Non-pigmented ciliary epithelial cell (primary cell): ENCODE measurements at places on chromosomes 7 and 10.

GRCh38 chr10:10490581-10490980, 527.1 kb upstream of the CELF2 start:
- DNase-seq = no peak

DNA sequence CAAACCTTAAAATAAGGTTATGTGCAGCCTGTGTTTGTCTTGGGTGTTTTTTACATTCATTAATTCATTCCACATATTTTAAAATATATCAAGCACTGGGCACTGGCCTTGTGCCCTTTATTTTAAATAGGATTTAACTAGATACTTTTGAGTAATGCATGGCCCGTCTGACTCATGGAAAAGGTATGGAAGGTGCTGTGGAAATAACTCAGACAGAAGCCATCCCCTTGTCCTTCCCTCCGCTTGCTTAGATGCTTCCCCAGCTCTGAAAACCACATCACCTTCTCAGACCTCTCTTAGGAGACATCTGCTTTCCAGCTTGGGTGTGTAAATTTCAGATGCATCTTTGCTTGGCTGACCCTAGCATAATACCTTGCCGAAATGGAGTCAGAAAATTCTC, 30.5 kb downstream of the SLC18A2 start:
- DNase-seq = peak; percentile 8

GRCh38 chr7:46485481-46486065, 564.5 kb upstream of the IGFBP3 start:
- DNase-seq = peak; percentile 38

GRCh38 chr10:110568055-110568735, 700 bp downstream of the SMC3 start:
- no peak for DNase-seq

DNA sequence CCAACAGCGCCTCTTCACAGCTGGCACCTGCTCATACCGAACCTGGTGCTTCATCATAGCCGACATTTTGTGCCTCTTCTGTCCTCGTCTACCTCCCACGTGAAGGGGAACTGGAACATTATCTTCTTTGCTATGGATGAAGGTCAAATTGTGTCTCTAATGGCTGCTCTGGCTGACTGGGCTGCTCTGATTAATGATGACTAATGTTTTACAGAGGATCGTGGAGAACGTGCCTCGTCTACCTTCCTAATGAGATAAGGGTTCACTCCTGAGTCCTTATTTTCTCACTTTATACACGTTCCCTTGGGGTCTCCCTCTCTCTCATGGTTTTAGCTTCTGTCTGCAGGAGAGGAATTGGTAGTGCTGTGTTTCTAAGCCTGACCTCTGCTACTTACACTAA, 420.3 kb downstream of the PHTF2 start:
- DNase-seq = no peak

GRCh38 chr7:110762546-110763225, 328.2 kb upstream of the LRRN3 start:
- no peak for DNase-seq

DNA sequence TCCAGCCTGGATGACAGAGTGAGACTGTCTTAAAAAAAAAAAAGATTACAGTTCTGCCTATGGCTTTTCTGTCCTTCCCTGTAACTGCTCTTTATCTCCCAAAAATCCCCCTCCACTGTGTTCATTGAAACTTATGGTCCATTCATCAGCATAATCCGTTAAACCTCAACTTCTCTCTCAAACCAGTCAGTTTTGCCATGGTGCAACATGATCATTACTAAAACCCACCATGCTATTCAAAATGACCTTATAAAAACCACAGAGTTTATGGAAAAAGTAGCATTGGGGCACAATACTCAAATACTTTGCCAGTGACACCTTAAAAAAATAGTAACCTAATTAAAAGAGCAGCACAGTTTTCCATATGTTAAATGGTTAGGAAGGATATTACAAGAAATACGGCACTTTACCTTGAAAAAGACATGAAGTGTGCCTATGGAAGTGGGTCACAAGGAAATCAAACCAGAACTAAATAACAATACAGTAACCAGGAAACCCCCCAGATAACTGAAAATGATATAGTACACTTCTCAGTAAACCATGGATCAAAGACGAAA, 74.0 kb upstream of the ST8SIA6 start:
- DNase-seq = no peak

GRCh38 chr10:9819756-9820494, 1197.7 kb upstream of the CELF2 start:
- DNase-seq = no peak

GRCh38 chr10:72808001-72808400, 85.5 kb upstream of the OIT3 start:
- DNase-seq = no peak

- no peak for DNase-seq
These were observed 9.6 kb upstream of the C10orf105 start for GRCh38 chr10:71729161-71729636.

DNA sequence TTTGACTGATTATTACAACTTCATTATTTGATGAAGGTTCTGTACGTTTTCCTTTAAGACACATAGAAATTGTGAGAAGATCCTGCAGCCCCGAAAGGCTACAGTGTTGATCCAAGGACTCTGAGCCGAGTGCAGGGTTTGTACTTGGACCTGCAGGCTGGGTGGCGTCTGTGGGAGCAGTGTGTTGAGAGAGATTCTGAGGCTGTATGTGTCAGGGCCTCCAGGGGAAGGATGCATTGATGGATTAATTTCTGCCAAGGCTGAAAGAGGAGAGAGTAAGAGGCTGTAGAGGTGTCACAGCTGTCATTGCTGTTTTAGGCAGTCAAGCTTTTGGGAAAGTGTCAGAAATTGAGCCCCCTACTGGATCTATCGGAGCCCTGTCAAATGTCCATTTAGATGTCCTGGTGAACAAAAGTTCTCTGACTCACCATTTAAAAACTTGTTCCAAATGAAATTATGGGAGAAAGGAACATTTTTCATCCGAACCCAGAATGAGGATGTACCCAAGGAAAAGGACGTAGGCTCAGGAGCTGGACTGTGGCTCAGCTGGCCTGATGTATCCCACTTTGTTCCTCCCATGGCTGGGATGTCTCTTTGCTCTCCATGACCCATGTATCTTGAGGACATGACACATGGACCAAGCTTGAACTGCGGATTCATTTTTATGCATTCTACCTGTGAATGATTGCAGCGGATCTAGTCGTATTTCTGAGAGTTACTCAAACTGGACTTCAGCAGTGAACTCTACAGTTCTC, 102.2 kb downstream of the TCF7L2 start:
- no peak for DNase-seq

DNA sequence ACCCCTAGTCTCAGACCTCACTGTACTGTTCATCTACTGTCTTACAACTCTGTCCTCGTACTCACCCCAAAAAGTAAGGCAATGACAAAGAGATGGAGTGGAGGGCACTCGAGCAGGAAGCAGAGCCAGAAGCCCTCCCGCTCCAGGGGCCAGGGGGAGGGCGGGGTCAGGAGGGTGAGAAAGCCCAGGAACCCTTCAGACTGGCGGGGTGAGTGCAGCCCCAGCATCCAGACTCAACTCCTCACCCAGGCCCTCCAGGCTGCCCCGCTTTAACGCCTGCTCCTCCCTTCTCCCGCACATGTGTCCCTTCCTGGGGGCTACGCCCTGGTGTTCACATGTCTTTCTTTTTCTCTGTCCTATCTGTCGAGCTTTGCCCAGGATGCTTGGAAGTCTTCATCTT, 66.1 kb downstream of the CALML3 start:
- no peak for DNase-seq

DNA sequence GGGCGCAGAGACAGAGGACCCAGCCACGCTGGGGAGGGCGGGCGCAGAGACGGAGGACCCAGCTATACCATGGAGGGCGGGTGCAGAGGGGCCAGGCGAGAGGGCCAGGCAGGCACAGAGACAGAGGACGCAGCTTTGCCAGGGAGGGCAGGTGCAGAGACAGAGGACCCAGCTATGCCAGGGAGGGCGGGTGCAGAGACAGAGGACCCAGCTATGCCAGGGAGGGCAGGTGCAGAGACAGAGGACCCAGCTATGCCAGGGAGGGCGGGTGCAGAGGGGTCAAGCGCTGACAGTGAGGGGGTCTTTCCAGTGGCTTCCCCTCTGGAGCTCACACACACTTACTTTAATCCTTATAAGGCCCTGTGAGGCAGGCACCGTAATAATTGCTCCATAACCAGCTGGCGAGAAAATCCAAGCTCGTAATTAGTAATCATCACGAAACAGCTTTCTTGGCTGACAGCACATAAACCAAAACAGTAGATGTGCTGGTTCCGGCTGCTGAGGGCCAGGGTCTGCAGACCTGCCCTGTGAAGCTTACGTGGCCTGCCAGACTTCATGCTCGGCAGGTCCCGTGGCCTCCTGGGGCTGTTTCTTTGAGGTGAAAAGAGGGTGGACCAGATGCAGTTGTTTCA, 137.2 kb downstream of the VIPR2 start:
- DNase-seq = no peak

DNA sequence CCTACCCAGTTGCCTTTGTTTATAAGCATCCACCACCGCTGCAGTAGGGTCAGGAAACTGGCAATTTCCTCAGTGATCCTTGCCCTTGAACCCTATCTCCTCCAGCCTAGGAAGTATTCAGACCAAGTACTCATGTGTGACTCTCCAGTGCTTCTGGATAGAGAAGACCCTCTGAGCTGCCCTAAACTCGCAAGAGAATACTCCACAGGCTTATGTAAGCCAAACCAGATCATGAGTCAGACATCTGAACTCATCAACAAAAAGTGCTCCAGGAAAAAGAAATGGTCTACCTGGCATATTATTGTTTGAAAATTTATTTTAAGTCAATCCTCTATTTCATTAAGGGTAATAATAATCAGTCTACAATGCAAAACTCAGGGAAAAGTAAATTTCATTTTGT, 101.3 kb downstream of the KAT6B start:
- DNase-seq = no peak

DNA sequence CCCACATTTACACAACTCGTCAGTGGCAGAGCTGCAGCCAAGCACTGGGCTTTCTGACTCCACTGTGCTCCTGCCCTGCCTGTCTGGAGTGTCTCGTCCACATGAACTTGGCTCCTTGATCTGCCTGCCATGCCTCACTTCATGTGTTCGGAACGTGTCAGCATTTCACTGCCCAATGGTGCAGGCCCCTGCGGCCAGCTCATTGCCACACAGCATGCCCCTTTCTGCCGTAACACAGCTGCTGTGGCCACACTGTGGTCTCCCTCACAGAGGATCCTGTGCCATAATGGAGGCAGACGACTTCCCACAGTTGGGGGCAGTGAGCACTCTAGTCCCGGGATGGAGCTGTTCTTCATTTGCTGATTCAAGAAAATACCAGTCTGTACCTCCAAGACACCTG, 94.2 kb upstream of the GJD4 start:
- no peak for DNase-seq

GRCh38 chr7:893686-894085, 17.3 kb downstream of the GET4 start:
- no peak for DNase-seq

DNA sequence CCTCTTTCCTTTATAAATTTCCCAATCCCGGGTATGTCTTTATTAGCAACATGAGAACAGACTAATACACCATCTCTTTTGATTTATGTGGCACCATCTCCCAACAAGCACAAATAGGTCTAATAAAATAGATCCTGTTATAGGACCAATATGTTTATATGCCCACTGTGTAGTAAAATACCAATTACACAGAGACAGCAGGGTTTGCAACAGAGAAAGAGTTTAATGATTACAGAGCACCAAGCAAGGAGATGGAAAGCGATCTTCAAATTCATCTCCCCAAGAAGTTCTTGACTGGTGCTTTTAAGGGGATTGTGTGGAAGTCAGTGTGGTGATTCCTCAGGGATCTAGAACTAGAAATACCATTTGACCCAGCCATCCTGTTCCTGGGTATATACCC, 33.5 kb upstream of the TECTB start:
- no peak for DNase-seq

DNA sequence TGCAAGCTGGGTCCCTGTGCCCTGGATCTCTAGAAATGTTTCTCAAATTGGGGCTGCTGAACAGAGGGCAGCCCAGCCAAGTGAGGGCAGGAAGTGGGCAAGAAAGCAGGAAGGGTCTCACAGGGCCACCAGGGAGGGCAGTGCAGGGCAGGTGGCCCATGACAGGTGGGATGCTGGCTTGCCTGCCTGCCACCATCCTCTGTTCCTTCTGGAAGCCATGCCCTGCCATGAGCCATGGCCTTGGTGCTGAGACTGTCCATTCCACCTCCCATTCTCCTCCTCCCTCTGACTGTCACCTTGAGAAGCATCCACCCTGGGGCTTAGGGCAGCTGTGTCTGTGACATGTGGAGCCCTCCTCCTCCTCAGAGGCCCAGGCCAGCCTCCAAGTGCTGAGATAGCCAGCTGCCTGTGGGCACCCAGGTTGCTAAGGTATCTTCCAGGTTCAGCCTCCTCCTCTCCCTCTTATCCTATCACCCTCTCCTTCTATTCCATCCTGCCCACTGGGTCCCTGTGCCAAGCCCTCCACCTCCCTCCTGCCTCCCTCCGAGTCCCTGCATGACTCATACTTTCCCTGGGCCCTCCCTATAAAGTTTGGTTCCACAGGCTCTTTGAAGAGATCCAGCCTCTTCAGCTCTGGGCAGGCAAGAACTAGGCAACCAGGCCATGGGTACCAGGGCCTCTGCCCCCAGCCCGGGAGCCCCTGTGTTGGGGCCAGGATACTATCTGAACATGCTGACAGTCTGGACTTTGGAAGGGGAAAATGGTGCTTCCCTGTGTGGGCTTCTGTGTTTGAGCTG, 1.3 kb downstream of the VSIR start:
- DNase-seq = no peak

DNA sequence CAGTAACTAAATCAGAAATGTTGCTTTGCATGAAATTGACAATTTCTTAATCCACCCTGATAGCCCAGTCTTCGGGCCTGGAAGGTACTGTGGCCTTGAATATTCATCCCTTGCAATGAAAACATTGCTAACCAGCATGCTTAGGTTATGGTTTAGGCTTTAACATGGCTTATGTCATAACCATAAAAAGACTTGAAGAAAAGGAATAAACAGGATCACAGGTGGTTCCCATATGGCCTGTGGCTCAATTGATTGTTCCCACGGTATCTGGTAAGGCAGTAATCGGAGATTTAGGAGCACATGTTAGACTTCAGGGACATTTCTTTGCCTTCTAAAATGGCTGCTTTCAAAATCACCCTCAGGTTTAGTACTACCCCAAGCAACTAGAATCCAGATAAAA, 139.5 kb downstream of the ST7 start:
- DNase-seq = no peak

DNA sequence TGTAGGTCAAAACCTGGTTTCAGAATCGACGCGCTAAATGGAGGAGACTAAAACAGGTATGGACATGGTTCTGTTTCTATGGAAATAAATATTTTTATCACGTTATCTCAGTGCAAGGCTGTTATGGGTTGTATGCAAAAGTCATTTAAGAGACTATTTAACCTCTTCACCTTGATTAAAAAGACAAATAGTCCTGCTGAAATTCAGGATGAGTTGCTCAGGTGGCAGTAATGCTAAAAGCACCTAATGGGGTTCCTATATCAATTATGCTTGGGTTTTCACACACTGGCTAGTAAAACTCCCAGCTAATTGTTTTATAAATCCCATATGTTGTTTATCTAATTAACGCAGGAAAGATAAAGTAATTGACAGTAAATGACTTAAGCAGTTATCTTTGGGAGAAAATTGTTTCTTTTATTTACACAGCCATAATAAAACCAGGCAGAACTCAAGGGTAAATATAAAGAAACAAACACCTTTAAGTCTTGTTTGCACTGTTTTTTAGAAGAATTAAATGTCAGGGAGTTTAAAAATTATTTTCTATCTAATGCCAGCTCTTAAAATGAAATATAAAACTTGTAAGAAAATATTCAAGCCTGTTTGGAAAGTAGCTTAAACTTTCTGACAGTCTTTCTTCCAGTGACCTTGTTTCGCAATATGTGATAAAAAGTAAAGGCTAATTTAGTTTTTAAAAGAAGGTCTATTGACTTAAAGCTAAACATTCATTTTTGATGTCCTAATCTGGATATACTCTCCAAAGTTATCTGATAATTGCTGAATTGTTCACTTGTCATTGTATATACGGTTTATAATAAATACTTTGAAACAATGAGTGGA, 3.2 kb downstream of the HHEX start:
- no peak for DNase-seq
